Colonic mucosa (tissue), 4 donors: ENCODE measurements at places on chromosomes 1 and 21.

DNA sequence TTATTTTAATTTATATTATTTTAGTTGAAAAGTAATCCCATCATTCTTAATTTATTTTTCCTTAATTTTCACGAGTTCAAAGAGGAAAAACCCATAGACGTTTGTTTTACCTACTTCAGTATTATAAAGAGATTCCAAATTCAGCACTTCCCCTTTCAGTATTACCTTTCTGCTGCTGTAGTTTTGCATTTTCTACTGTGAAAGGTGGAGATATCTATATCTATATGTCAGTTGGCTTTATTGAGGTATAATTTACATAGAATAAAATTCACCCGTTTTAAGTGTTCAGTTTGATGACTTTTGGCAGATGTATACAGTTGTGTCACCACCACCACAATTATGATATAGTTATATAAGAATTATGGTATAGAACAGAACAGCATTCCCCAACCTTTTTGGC is 33.0 kb downstream of the MAST2 start:
- no peaks in the 10 kb centered on the region for H3K27me3 ChIP-seq
- H3K27ac ChIP-seq: no peak overlapping the region
- no peaks in the 10 kb centered on the region for H3K4me1 ChIP-seq
- no peak overlapping the region for H3K4me3 ChIP-seq

DNA sequence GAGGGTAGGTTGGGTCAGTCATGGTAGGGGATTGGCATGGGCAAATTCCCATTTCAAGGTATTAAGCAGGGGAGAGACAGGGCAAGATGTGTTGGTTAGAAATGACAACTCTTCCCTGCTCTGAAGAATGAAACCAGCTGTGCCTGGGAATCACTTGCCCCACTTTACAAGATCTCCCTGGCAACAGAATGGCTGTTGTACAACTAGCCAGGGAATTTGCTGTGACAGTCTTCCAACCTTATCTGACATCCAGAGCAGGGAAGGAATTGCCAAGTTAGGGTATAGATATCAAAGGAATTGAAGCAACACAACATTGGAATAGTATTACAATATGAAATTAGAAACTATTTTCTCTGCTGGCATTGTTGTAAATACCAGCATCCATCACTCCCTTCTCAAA is 154.7 kb downstream of the CACNA1E start:
- H3K4me1 ChIP-seq: no peaks in the 10 kb centered on the region
- H3K4me3 ChIP-seq: no peak overlapping the region
- no peaks in the 10 kb centered on the region for H3K36me3 ChIP-seq
- H3K27ac ChIP-seq: no peak overlapping the region

- H3K27ac ChIP-seq: no peak overlapping the region
- DNase-seq: no peak
- no peaks in the 10 kb centered on the region for H3K4me1 ChIP-seq
These were observed 43.1 kb downstream of the IL12RB2 start for GRCh38 chr1:67350783-67351182.

GRCh38 chr1:197234581-197234980 is 33.5 kb upstream of the CRB1 start:
- H3K36me3 ChIP-seq: no peaks in the 10 kb centered on the region
- no peak overlapping the region for H3K27ac ChIP-seq
- DNase-seq: no peak
- H3K4me1 ChIP-seq: no peaks in the 10 kb centered on the region
- H3K4me3 ChIP-seq: no peak overlapping the region

GRCh38 chr1:8137481-8138244 is 111.6 kb upstream of the ERRFI1 start:
- H3K27me3 ChIP-seq: no peaks in the 10 kb centered on the region
- no peaks in the 10 kb centered on the region for H3K36me3 ChIP-seq
- H3K4me3 ChIP-seq: no peak overlapping the region

GRCh38 chr1:12499539-12500240 is 118.3 kb downstream of the DHRS3 start:
- H3K4me3 ChIP-seq: no peak overlapping the region
- H3K4me1 ChIP-seq: no peaks in the 10 kb centered on the region
- H3K27me3 ChIP-seq: no peaks in the 10 kb centered on the region
- DNase-seq: no peak

- peaks cover 17% of the 10 kb centered on the region for H3K36me3 ChIP-seq
- H3K4me3 ChIP-seq: no peak overlapping the region
- H3K27me3 ChIP-seq: no peaks in the 10 kb centered on the region
- no peak for DNase-seq
These were observed 17.2 kb downstream of the DNAJC16 start for GRCh38 chr1:15543589-15544568.
